ENCODE measurements at places on chromosomes 1 and 21.
A peak's percentile ranks its signal among the peaks of the same experiment; 100 is the strongest.

- peak; percentile 44 for DNase-seq
Measured at GRCh38 chr1:26697978-26698849, 2.4 kb downstream of the ARID1A start.

DNA sequence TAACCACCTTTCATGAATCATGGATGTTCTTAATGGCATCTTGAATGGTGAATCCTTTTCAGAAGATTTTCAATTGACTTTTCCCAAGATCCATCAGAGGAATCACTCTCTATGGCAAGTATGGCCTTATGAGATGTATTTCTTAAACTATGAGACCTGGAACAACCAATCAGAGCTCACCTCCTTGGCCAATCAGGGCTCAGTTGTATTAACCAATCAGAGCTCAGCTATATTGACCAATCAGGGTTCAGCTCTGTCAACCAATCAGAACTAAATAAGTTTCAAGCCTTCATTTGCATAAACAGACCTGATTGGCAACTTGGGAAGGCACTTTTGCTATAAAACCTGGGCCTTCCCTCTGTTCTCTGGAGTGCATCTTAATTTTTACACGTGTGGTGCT lies 13.6 kb upstream of the FAM3B start:
- no peak for DNase-seq

- DNase-seq = peak; percentile 60
Measured at GRCh38 chr1:16173447-16174260, 17.8 kb upstream of the EPHA2 start.

GRCh38 chr1:155256058-155256852 lies 972 bp upstream of the ENTREP3 start:
- no peak for DNase-seq

- no peak for DNase-seq
Measured at GRCh38 chr1:160981584-160982411, 27.2 kb upstream of the ITLN2 start.

- no peak for DNase-seq
Measured at GRCh38 chr1:155813672-155814071, 43.3 kb downstream of the GON4L start.

- no peak for DNase-seq
Measured at GRCh38 chr1:96233422-96233821, 488.2 kb upstream of the PTBP2 start.

- peak; percentile 46 for DNase-seq
Measured at GRCh38 chr1:144101397-144102045, 129.7 kb upstream of the FAM72C start.

GRCh38 chr1:12697397-12697796 lies 18.5 kb upstream of the AADACL3 start:
- DNase-seq = no peak

DNA sequence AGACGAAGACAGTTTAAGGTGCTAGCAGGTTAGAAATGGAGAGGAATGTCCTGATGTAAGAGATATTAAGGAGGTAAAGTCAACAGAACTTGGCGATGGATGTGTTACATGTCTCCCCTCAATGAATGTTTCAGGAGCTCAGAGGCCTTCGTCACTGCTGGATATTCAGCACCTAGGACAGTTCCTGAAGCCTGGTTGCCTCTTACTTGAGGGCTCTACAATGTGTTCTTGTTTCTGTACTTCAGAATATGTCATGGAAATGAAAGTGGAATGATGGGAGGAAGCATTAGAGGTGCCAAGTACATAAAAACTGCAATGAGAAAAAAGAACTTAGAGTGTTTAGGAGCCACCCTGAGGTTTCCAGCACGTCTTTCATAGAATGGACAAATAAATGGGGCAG lies 17.7 kb downstream of the TNR start:
- DNase-seq = no peak

GRCh38 chr1:194040496-194040895 lies 854.1 kb upstream of the B3GALT2 start:
- DNase-seq = no peak

- DNase-seq = peak; percentile 97
Measured at GRCh38 chr1:203278082-203278884, 27.0 kb upstream of the BTG2 start.

All from left cardiac atrium (tissue), 4 donors.